PC-9 (cell line): ENCODE measurements at places on chromosomes 11 and 22.

GRCh38 chr11:86245369-86246292 lies 1.1 kb downstream of the EED start:
- peak; percentile 15 for DNase-seq

GRCh38 chr11:61718046-61718531 lies 34.3 kb upstream of the MYRF start:
- no peak for DNase-seq

DNA sequence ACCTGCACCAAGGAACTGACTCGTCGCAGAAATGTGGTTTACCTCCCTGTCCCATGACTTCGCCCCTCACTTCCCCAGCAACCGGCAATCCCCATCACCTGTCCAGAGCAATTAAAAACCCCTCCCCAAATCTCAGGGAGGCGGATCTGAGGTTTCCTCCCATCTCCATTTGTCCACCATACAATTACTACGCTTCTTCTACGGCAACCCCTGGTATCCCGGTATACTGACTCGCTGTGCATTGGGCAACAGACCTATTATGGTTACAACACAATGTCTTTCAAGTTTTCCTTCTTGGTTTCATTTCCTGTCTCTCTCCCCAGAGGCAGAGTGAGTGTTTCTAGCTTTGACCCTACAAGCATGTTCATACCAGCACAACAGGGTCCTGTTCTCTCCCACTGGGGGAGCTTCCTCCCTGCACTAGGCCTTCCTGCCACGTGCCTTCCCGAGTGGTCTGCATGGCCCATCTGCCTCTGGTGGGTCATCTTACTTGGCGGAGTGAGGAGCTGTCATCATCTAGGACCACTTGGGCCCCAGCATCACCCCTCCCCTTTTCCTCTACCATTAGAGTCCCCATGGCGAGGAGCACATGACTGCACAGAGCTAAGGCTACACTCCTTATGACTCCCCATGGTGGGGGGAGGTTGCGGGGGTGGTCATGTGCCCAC lies 30.3 kb upstream of the NAP1L4 start:
- no peak for DNase-seq

GRCh38 chr11:125621995-125622394 lies 3.0 kb upstream of the CHEK1 start:
- DNase-seq: peak; percentile 52

DNA sequence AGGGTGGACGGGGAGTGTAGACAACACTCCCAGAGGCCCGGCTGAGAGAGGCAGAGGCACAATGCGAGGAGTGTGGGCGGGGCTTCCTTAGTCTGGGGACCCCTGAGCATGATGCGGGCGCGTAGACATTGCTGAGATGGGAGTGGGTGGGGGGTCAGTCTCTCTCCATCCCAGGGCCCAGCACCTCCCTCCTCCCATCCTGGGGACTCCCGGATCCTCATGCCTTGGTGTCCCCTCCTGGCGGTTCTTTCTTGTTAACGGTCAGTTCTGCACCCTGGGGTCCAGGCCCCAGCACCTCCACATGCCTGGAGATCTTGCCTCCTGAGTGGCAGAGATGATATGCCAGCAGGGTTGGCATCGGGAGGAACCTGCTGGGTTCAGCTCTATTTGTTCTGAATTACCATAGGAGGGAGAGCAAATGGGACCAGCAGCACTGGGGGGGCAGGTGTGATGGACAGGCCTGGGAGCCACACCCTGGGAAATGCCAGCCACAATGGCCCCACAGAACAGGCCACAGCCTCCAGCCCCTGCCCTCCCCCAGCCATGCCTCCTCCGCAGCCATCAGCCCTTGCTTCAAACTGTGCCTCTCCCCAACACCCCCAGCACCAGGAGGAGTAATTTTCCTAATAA lies 55.7 kb downstream of the RTL6 start:
- DNase-seq: no peak

GRCh38 chr11:9133956-9134355 lies 42.6 kb upstream of the SCUBE2 start:
- no peak for DNase-seq

DNA sequence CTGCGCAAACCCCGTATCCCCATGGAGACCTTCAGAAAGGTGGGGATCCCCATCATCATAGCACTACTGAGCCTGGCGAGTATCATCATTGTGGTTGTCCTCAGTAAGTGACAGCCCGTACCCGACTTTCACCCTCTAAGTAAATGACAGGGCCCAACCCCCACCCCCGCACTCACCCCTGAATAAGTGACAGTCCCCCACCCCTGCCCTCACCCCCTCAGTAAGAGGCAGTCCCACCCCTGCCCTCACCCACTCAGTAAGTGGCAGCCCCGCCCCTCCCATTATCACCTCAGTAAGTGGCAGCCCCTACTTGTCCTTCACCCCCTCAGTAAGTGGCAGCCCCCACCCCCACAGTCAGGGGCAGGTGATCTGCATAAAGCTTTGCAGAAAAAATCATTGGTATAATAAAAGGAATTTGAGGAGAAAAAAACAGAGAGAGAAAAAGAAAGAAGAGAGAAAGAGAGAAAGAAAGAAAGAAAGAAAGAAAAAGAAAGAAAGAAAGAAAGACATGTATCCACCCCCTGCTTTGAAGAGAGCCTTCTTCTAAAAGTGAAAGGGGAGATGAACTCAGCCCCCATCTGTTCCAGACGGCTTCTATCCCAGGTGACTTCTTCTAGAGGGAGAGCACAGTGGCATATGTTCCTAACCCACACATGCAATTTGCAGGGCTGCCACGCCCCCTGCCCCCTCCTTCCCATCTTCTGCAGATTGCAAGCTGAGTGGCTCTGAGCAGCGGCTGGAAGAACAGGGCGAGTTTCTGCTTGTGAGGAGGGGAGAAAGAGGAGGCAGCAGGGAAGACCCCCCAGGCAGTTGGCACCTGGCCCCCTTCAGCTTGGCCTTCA lies 12.5 kb upstream of the SMIM35 start:
- no peak for DNase-seq

DNA sequence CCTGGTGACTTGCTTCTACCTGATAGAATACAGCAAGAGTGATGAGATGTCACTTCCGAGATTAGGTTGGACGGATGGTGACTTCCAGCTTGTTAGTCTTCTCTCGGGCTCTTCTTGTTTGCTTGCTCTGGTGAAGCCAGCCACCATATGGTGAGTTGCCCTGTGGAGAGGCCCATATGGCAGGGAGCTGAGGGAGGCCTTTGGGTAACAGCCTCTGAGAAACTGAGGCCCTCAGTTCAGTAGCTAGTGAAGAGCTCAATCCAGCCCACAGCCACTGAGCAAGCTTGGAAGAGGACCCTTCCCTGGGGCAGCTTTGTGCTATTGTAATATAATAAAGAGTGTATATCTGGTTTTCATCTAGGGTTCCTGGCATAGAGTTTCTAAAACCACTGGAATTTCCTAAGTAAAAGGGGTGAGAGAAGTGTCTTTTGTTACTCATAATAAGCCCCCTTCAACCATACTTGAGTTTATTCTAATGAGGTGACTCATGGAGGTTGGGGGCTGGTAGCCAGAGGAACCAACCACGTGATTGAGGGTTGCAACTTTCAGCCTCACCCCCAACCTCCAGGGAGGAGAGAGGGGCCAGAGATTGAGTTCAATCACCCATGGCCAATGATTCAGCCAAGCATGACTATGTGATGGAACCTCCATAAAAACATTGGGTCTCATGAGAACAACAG lies 8.0 kb upstream of the TPCN2 start:
- DNase-seq: no peak

DNA sequence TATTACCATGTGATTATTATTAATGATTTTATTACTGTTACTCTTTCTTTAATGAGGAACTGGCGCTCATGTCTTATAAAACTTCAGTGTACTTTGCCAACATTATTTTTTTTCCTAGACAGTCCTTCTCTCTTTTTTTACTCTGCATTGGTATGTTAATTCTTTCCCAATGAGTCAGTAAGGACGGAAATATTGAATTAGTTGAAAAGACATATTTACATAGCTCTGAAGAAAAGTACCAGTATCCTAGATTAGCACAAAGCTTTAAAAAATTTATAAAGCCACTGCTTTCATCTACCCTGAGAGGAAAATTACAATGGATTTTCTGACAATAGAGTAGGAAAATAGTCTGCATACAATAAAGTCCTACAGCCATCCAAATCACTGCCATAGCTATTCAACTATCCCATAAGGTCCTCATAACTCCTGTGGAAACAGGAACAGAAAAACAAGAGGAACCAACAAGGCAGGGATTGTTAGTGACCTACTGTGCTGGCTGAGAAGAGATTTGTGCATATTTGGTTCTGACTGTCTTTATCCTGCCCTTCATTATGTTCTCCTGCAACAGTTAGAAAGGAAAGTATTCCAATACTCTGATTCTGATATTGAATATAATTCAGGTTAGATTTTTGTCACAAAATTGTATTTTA lies 314.4 kb downstream of the AASDHPPT start:
- DNase-seq: no peak

- DNase-seq: no peak
These were observed 61.2 kb upstream of the CHST1 start for GRCh38 chr11:45726493-45727054.

- DNase-seq: no peak
These were observed 15.0 kb downstream of the AASDHPPT start for GRCh38 chr11:106092446-106092845.

DNA sequence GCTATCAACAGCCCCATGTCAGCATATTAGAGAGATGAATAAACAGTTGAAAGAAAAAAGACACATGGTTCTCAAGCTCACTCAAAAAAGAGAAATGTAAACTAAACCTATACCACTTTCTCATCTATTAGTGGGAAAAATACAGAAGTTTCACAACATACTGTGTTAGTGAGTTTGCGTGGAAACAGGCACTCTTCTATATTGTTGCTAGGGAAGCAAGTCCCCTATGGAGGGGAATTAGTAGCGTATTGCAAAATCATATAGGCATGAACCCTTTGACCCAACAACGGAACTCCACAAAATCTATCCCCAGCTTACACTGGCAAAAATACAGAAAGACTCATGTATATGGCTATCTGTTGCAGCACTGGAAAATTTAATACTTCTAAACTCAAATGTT lies 14.2 kb upstream of the RFPL2 start:
- no peak for DNase-seq

GRCh38 chr22:45884201-45885062 lies 92.5 kb downstream of the WNT7B start:
- no peak for DNase-seq

DNA sequence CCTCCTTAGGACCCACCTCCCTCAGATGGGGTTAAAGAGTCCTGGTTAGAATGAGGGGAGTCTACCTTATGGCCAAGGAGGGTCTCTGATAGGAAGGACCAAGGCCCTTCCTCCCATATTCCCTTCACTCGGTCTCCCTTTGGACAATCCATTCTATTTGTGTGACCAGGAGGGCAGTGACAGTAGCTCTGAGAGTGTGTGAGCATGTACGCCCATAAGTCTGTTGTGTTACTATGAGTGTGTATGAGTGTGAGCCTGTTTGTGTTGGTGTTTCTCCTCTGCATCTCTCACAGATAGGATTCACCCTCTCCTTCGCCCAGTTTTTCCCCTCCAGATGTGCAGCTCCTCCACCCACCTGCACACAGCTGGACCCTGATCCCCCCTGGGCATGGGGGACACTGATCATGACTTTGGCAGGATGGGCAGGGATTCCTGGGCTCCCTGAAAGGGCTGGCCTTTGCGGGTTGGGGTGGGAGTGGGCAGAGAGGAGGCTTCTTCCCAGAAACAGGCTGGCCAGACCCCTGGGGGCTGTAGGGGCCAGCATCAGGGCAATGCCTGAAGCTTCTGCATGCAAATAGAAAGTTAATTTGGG lies 14.5 kb downstream of the PHLDB1 start:
- DNase-seq: no peak

GRCh38 chr22:28229566-28230485 lies 310.8 kb upstream of the PITPNB start:
- no peak for DNase-seq

DNA sequence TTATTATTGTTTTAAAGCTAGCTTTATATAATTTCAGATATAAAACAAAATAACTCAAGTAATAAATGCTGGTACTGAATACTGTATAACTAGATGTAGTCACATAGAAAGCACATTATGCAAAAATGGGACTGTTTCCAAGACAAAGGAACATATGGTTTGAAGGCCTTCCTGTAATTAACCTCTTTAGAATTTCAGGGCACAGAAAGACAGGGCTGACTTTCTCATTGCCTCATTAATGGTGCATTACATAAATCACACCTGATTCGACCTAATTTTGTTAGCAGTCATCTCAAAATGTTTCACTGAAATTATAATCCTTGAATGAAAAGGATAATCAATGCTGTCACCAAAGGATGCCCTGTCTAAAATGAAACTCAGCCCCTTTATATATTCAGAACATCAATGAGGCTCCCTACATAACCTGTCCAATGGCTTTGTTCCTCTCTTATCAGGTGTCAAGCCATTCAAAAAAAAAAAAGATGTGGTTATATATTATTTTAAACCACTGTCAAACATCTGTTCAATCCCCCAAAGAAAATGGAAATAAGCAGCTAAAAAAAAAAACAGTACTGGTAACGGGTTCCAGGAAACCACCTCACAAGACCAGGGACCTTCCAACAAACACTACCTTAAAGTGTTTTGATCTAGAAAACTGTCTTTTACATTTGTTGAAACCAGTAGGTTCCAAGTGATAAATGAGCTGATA lies 77.4 kb downstream of the FAM168A start:
- no peak for DNase-seq

DNA sequence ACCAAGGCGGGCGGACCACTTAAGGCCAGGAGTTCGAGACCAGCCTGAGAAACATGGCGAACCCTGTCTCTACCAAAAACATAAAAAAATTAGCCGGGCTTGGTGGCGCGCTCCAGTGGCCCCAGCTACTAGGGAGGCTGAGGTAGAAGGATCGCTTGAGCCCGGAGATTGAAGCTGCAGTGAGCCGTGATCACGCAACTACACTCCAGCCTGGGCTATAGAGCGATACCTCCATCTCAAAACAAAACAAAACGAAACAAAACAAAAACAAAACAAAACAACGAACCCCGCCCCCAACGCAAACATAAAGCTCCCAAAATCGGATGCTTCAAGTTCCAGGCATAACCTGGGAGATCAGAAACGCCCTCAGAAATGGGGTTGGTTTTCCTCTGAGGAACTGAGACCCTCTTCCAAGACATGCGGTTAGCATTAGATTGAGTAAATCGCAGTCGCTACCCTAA lies 564 bp downstream of the LRRC51 start:
- DNase-seq: no peak

DNA sequence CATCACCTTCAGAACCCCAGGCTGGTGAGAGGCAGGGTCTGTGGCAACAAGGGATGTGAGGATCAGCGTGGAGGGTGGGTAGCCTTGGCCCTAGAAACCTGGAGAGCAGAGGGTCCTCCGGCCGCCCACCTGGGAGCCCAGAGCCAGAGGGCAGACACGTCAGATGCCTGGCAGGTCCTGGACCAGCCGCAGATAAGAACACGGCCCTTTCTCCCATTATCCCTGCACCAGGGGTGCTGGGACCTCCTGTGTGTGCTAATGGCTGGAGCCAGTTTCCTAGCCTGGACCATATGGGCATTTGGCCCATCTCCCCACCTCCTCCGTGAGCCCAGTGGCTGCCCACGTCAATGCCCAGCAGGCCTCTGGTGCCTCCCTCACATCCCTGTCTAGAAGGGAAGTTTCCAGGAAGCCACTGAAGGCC lies 88.4 kb downstream of the MORC2 start:
- DNase-seq: no peak
